Stimulated activated CD8-positive, alpha-beta memory T cell treated with anti-CD3 and anti-CD28 coated beads, Interleukin-7, amount 100 ng/mL, for 48 hours (primary cell): ENCODE measurements at places on chromosomes 13 and 19.

DNA sequence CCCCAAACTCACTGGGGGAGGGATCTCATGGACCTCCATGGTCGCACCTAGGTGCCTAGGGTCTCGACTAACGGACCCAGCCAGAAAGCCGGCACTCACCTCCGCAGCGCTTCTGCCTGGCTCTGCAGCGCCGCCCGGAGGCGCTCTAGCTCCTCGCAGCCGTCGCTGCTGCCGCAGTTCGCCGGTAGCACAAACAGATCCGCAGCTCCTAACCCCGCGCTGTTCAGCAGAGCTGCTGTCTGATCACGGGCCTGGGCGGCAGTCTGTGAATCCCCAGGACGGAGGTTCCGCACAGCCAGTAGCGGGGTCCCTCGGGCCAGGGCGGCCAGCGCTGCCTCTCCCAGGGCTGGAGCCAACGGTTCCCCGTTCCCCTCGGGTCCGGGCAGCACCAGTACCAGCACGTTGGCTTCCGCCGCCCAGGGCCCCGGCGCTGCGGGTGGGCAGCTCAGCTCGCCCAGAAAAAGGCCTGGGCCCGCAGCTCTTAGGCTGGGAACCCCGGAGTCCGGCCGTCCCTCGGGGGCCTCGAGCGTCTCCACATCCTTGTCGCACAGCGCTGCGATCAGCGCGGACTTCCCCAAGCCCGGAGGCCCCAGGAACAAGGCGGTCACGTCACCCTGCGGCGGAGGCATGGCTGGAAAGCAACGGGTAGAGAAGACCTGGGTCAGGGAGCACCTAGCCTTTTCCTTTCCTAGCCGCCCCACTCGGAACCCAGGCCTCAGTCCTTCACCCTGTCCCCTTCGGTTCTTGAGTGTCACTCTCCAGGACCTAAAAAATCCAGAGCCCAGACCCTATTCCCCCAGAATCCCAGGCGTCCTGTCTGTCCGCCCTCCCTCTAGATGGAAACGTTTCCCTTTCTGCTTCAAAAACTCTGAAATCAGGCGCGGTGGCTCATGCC lies 977 bp downstream of the IRGQ start:
- peak; percentile 54 for DNase-seq

DNA sequence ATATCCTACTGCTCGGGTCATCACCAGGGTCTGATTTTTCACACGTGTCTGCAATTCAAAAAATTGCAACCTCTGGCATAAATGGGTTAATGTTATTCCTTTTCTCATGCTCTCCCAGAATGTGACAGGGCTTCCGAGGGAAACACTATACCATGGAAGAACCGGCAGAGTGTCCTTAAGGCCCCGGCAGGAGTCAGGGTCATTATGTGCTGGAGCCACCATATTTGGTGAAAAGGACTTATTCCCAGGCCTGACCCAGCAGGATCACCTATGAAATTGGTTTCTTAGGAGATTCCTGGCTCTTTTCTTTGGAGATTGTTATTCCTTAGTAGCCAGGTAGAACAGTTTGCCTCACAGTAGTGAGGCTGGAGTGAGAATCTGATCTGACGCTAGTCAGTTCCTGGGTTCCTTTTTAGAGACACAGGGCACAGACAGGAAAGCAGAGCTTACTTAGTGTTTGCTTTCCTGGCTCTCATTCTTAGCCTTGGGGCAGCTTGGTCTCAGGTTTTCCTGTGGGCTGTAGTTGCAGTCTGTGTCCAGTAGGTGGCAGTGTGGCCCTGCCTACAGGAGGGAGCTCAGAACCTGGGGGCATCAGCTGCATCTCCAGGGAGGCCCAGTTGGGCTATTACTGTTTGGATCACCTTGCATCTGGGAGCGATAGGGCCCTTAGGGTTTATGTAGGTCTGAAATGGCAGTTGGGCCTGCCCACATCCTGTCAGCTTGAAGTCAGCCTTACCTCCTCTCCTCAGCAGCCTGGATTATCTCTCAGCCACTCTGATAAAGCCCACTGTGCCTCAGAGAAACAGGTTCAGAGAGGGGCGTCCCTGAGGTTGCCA lies 12.4 kb downstream of the SNRNP70 start:
- DNase-seq = peak; percentile 40

DNA sequence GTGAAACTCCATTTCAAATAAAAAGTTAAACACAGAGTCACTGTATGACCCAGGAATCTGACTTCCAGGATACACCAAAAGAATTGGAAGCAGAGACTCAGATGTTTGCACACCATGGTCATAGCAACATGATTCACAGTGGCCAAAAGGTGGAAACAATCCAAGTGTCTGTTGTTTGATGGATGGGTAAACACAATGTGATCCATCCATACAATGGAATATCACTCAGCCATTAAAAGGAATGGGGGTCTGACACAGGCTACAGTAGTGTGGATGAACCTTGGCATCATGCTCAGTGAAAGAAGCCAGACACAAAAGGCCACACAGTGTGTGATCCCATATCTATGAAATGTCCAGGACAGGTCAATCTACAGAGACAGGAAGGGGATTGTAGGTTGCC lies 174.3 kb downstream of the PTPRS start:
- DNase-seq = no peak

GRCh38 chr19:30566681-30567420 lies 194.7 kb downstream of the ZNF536 start:
- no peak for DNase-seq

GRCh38 chr13:111323549-111323948 lies 3.1 kb downstream of the TEX29 start:
- no peak for DNase-seq

DNA sequence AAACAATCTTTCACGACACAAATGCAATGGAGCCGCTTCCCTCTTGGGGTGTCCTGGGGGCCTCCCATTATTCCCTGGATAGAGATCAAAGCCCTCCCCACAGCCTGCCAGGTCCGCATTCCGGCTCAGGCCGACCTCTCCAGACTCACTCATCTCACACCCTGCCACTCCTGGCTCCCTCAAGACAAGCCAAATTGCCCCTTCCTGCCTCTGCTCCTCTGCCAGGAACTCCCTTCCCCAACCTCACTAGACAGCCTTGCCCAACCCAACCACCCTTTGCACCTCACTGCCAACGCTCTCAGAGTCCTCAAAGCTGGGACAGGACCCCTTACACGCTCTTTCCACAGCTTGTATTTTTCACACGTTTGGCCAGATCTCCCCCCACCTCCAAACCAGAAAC lies 1.5 kb downstream of the ABHD17A start:
- DNase-seq = no peak

DNA sequence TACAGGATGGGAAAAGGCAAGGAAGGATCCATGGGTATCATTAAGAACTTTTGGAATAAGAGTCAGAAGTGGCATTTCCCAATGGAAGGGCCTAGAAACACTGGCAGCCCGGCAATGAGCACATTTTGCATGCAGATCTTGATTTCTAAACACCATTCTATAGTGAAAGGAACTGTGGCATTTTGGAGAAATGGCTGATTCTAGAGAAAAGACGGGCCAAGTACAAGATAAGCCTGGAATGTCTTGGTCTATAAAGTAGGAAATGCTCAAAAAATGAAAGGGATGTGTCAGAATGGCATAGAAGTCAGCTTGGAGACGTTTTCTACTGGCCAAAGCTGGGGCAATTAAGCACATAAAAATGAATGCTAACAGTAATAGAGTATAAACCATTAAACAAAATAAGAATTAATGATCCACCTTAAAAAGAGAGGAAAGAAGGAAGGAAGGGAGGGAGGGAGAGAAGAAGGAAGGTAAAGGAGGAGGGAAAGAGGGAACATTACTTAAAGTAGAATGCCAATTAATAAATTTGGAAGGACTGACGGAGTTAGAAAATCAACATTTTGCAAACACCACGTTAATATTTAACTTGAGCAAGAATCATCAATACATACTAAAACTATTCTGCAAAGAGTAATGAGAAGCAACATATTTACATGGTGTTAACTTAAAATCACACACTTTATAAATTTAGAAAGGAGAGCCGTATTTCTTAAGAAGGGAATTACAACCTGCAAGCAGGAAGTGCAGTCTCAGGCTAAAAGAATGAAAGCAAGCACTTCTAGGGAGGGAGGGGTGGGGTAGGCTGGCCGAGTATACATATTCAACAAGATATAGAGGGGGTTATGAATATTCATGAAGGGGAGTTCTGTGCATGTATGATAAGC lies 78.9 kb downstream of the ANKRD10 start:
- DNase-seq = no peak

GRCh38 chr13:64453831-64454230 lies 2776.3 kb downstream of the PCDH9 start:
- DNase-seq = no peak

- DNase-seq = no peak
These were observed 8.8 kb downstream of the ZFP28 start for GRCh38 chr19:56547535-56547934.

DNA sequence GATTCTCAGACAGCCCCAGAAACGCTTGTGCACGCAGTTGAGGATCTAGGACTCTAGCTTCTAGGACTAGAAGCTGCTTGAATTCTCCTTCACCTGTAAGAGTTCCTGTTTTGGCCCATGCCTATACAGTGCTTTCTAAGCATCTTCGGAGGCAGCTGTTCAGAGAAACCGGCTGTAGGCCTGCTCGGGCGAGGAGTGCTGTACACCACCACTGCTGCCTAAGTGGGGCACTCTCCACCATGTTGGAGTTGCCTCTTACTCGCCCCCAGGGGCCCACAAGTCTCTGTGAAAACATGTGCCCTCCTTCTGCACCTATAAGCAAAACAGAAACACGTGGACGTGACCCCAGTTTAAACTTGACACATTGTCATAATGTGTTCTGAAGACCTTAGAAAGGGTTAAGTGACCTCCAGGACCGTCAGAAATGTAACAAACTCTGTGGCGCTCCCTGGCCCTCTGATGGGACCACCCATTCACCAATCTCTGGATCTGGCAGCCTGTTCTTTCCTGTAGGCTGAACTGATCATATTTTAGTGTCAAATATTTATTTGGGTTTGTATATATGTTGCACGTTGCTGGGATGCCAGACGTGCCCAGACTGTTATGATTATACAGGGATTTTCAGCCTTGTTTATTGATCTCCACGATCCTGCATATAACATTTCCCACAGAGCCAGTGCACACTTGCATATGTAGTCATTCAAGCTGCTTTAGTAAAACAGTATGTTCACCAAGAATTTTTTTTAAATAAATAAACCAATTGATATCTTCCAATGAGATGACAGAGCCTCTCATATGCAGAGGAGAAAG lies 60.8 kb downstream of the C13orf42 start:
- DNase-seq = no peak

- peak; percentile 34 for DNase-seq
These were observed 40.3 kb downstream of the ANKRD10 start for GRCh38 chr13:110874508-110874960.

- DNase-seq = no peak
These were observed 5.8 kb upstream of the FRY start for GRCh38 chr13:32025730-32026129.

- DNase-seq = peak; percentile 34
These were observed 823 bp downstream of the TLE5 start for GRCh38 chr19:3061182-3062161.

- DNase-seq = no peak
These were observed 20.5 kb upstream of the CACNG8 start for GRCh38 chr19:53942001-53942786.

DNA sequence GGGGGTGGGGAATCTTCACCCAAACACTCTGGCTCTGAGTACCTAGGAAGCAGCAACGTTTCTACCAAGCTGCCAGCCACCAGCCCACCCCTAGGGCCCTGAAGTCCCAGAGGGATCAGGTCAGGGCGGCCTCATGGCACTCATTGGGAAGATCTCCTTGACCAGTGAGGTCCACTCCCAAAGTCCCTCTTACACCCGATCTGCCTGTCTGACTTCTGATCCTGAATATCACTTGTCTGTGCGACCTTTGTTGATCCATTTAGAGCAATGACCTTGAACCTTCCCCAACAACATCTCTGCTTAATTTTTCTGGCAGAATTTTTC lies 2.1 kb upstream of the GNA15 start:
- no peak for DNase-seq

- DNase-seq = no peak
These were observed 8.3 kb downstream of the FAM98C start for GRCh38 chr19:38411041-38411712.

DNA sequence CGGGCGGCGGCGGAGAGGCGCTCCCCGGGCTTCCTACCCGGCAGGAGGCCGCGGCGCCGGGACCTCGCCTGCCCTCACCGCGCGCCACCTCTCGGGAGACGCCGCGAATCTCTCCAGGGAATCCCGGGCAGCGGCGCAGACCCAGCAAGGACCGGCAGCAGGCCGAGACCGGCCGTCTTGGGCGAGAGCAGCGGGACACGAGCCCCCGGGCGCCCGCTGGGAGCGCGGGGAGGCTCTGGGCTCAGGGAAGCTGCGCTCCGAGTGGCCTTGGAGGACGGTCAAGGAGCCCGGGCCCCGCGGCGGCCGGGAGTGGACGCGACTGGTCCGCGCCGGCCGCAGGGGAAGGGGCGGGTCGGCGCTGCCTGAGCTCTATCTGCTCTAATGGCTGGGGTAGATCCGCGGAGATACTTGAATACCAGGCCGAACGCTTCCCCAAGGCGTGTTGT lies 14.7 kb downstream of the CDX2 start:
- no peak for DNase-seq

DNA sequence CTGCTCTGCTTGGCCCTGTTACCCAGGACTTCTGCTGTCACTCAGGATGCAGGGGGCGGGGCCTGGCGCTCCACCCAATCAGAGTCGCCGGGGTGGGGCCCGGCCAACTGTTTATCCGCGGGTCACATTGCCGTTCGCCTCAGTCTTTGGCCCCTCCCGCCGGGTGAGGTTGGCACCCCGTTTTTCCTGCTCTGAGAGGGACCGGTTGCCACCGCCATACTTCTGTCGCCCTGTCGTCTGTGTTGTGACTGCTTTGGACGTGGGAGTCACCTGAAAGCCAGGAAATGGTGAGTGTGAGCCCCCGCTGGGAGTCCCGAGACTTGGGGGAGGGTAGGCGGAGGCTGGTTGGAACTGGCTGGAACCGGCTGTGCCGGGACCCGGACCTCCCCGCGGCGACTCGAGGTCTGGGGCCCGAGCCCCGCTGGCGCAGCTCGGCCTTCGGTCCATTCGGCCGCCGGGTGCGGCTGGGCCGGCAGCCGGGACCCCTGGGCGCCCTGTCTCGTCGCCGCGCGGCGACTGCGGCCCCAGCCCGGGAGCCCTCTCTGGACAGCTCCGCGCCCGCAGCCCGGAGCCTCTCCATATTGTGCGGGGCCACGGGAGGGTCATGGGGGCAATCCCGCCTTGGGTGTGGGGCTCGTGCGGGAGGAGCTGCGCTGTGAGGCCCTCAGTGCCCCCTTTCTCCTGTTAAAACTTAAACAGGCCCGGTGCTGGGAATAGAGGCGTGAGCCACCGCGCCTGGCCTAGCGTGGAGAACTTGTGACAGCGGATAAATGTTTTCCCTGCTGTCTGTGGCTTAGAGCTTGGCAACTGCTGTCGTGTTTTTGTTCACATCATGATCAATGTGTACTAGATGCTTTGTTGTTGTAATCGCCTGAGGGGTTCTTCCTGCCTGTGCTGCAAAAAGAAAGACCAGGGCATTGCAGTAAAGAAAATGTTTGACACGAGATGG lies at the start of gene ZNF844:
TSS of gene ZNF844 (plus strand) at position 142 of the 949 bp plus-strand sequence. CDS start at position 285, 143 bp downstream.
- DNase-seq = peak; percentile 48

DNA sequence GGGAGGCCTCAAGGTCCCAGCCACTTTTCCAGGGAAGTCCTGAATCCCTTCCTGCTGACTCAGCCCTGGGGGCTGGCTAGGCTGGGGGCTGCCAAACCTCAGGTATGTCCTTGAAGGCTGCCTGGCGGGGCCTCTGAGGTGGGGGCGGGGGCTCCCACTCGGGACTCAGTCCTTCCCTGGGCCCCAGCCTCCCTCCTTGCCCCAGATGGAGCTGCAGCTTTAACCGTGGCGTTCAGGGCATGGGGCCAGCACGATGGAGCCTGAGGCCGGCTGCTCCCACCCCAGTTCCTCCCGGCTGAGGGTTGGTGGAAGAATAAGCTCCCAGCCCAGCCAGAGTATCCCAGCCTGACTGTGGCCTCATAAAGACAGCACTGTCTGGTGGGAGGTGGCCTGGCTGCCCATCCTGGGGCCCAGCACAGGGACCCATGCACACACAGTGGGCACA lies 12.4 kb downstream of the CILP2 start:
- DNase-seq = no peak
